ENCODE measurements at places on chromosomes 3 and 15. TPM values are rescaled to one million over a fixed set of nuclear protein-coding genes. Genes with fewer than 3 reads are reported as not detected.

DNA sequence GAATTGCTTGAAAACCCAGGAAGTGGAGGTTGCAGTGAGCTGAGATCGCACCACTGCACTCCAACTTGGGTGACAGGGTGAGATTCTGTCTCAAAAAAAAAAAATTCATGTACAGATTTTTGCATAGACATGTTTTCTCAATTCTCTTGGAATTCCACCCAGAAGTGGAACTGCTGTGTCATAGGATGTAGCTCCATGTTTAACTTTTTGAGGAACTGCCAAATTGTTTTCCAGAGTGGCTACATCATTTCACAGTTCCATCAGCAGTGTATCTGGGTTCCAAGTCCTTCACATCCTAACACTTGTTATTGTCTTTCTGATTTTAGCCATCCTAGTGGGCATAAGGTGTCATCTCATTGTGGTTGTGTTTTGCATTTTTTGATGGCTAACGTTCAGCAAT lies 9.9 kb downstream of the CAPN7 start:
- no peak overlapping the region for H3K27ac ChIP-seq
- DNase-seq: no peak
- no peaks in the 10 kb centered on the region for H3K27me3 ChIP-seq
- H3K36me3 ChIP-seq: peaks cover 70% of the 10 kb centered on the region
- peaks cover 25% of the 10 kb centered on the region for H3K4me1 ChIP-seq
- no peak overlapping the region for H3K4me3 ChIP-seq

LRRC49 gene
- 0.84 TPM for total RNA-seq

THUMPD3 gene
- 42.0 TPM for total RNA-seq

DNA sequence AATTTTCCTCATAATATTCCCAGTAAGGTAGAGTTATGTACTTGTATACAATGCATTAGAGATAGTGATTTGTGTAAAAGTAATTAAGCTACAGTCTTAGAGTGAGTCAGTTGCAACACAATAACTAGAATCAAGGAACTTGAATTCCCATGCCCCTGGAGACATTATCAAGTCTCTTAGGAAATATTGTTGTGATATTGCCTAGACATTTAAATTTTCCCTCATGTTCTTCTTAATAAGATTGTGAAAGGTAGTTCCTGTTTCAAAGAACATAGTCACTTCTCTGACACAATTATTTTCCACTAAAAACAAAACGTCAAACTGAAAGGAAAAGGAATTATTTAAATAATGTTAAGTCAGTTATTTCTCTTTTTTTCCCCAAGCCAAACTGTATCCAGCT lies 13.0 kb upstream of the ATP1B3 start:
- no peaks in the 10 kb centered on the region for H3K4me1 ChIP-seq
- no peak overlapping the region for H3K27ac ChIP-seq
- no peaks in the 10 kb centered on the region for H3K36me3 ChIP-seq
- no peaks in the 10 kb centered on the region for H3K27me3 ChIP-seq
- no peak overlapping the region for H3K4me3 ChIP-seq
- no peak for DNase-seq

PRKCI gene
- total RNA-seq: 6.9 TPM

LXN gene
- total RNA-seq: 5.9 TPM

- DNase-seq: no peak
- no peaks in the 10 kb centered on the region for H3K4me1 ChIP-seq
- H3K4me3 ChIP-seq: no peak overlapping the region
- H3K27me3 ChIP-seq: peaks cover 11% of the 10 kb centered on the region
- H3K27ac ChIP-seq: no peak overlapping the region
Measured at GRCh38 chr3:124362455-124362854, 367.8 kb upstream of the UMPS start.

DNA sequence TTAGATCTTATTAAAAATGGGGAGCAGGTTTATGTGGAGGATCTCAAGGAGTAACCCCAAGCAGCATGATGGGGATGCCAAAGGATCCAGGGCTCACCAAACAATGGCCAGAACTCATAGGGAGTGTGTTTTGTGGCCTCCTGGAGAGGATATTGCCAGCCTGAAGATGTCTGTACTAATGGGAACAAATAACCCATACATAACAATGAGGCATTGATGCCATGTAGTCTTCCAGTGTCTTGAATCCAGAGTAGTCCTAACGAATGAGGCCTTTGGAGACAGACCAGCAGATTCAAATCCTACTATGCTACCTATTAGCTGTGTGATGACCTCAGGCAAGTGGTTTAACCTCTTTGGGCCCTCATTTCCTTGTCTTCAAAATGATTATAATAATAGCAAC lies 45.0 kb upstream of the CMSS1 start:
- no peaks in the 10 kb centered on the region for H3K4me1 ChIP-seq
- no peak overlapping the region for H3K4me3 ChIP-seq
- no peaks in the 10 kb centered on the region for H3K36me3 ChIP-seq

GRCh38 chr3:42690766-42691680 lies 5.7 kb downstream of the KLHL40 start:
- no peak overlapping the region for H3K4me3 ChIP-seq
- H3K4me1 ChIP-seq: no peaks in the 10 kb centered on the region
- peak; percentile 9 for DNase-seq

ASB14 gene
- total RNA-seq: not detected

GOLGA6L7 gene
- not detected for total RNA-seq

GRCh38 chr3:51734572-51734907 lies 27.7 kb downstream of the GRM2 start:
- no peak for DNase-seq
- H3K36me3 ChIP-seq: no peaks in the 10 kb centered on the region
- no peak overlapping the region for H3K27ac ChIP-seq

SLC28A1 gene
- not detected for total RNA-seq

DALRD3 gene
- 38.3 TPM for total RNA-seq

DNA sequence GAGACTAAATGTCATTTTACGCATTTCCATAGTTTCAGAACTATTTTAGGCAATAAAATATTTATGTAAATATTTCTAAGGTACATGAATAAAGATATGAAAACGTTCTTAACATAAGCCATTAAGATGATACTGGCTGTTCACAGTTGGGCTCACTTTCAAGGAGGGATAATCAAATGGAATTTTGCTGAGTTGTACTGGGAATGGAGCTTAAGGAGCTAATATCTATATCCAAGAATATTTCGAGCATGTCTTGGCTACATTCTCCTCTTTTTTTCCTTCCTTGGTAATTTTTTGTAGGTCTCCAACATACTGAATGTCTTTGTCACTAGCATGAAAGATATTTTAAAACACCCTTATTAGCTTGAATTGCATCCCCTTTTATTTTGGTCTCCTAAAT lies 383.4 kb downstream of the RAP2B start:
- DNase-seq: no peak
- H3K4me3 ChIP-seq: no peak overlapping the region
- no peaks in the 10 kb centered on the region for H3K36me3 ChIP-seq

TRH gene
- total RNA-seq: not detected

SLC9C1 gene
- total RNA-seq: 0.24 TPM

IL17RD gene
- total RNA-seq: not detected

ADPRH gene
- 43.8 TPM for total RNA-seq

DNA sequence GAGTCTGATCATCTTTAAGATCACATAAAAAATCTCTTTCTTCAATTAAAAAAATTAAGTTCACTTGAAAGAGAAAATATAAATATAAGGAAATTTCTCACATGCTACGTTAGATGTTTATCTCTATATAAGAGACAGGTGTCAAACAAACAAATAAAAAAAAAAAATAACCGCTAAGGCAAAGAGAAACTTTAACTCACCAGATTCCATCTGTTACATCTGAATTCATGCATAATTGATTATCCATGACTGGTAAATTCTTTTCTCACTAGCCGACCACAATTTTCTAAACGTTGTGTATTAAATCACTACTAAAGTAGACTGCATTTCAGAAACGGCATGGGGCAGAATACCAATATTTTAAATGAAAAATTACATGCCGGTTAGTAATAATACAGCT lies 9.6 kb upstream of the SATB1 start:
- H3K27me3 ChIP-seq: peaks cover 5% of the 10 kb centered on the region
- DNase-seq: no peak
- peaks cover 41% of the 10 kb centered on the region for H3K4me1 ChIP-seq
- H3K27ac ChIP-seq: no peak overlapping the region

GRCh38 chr3:159252274-159252673 lies 450.4 kb downstream of the MFSD1 start:
- no peaks in the 10 kb centered on the region for H3K4me1 ChIP-seq
- H3K36me3 ChIP-seq: peaks cover 2% of the 10 kb centered on the region
- H3K27ac ChIP-seq: no peak overlapping the region
- no peak for DNase-seq
- H3K4me3 ChIP-seq: no peak overlapping the region
- H3K27me3 ChIP-seq: peaks cover 17% of the 10 kb centered on the region

LYSMD2 gene
- 48.6 TPM for total RNA-seq

BFSP2 gene
- total RNA-seq: 1.3 TPM

- H3K27me3 ChIP-seq: no peaks in the 10 kb centered on the region
- H3K4me3 ChIP-seq: no peak overlapping the region
- peaks cover 4% of the 10 kb centered on the region for H3K4me1 ChIP-seq
- no peak overlapping the region for H3K27ac ChIP-seq
- peaks cover 73% of the 10 kb centered on the region for H3K36me3 ChIP-seq
Measured at GRCh38 chr3:67516496-67516895, 137.9 kb downstream of the SUCLG2 start.

GRCh38 chr3:48402281-48402732 lies 27.6 kb downstream of the PLXNB1 start:
- H3K4me3 ChIP-seq: no peak overlapping the region
- H3K4me1 ChIP-seq: no peaks in the 10 kb centered on the region
- no peaks in the 10 kb centered on the region for H3K36me3 ChIP-seq
- no peak overlapping the region for H3K27ac ChIP-seq

- DNase-seq: no peak
- peaks cover 19% of the 10 kb centered on the region for H3K36me3 ChIP-seq
Measured at GRCh38 chr3:191330530-191331048, 263 bp upstream of the UTS2B start.

- no peak overlapping the region for H3K27ac ChIP-seq
- no peaks in the 10 kb centered on the region for H3K27me3 ChIP-seq
- no peak for DNase-seq
- H3K36me3 ChIP-seq: no peaks in the 10 kb centered on the region
- no peak overlapping the region for H3K4me3 ChIP-seq
Measured at GRCh38 chr3:156781310-156782230, 44.6 kb upstream of the LEKR1 start.

- H3K27ac ChIP-seq: no peak overlapping the region
- peaks cover 4% of the 10 kb centered on the region for H3K36me3 ChIP-seq
- no peak overlapping the region for H3K4me3 ChIP-seq
- peaks cover 19% of the 10 kb centered on the region for H3K4me1 ChIP-seq
- no peaks in the 10 kb centered on the region for H3K27me3 ChIP-seq
Measured at GRCh38 chr15:68300115-68300940, 22.8 kb downstream of the FEM1B start.

GRCh38 chr15:32905481-32905880 lies 187.7 kb downstream of the GREM1 start:
- peaks cover 56% of the 10 kb centered on the region for H3K4me1 ChIP-seq
- no peak overlapping the region for H3K27ac ChIP-seq
- H3K27me3 ChIP-seq: peaks cover 3% of the 10 kb centered on the region
- no peak for DNase-seq

IL20RB gene
- 1.5 TPM for total RNA-seq

All from activated B cell treated with CpG ODN at 0.5 μM for 24 hours (primary cell).